ENCODE measurements at places on chromosomes 2 and 18.
A peak's percentile ranks its signal among the peaks of the same experiment; 100 is the strongest.

- no peak for DNase-seq
Observed at GRCh38 chr2:48693066-48693465, 62.5 kb downstream of the LHCGR start.

GRCh38 chr2:36539631-36540030 lies 58.3 kb downstream of the FEZ2 start:
- no peak for DNase-seq

- DNase-seq, result no peak
Observed at GRCh38 chr2:232365621-232366321, 12.8 kb upstream of the ALPP start.

DNA sequence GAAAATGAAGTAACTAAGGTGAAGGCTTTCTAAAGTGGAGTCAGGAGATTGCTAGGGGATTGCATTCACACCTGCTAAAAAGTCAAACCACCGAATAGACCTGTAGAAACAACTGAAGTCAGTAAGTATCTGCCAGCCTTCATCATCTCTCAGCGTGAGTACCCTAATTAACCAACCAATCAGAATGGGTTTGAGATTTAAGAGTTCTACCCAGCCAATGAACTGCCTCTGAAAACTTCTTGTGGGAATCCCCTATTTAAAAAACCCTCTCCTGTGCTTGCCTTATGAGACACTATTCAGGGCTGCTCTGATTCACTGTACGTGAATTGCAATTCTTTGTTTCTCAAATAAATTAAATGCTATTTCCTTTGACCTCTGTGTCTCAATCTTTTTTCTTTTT lies 3.4 kb upstream of the FAM161A start:
- DNase-seq, result no peak

GRCh38 chr2:232325324-232326273 lies 53.0 kb upstream of the ALPP start:
- no peak for DNase-seq

DNA sequence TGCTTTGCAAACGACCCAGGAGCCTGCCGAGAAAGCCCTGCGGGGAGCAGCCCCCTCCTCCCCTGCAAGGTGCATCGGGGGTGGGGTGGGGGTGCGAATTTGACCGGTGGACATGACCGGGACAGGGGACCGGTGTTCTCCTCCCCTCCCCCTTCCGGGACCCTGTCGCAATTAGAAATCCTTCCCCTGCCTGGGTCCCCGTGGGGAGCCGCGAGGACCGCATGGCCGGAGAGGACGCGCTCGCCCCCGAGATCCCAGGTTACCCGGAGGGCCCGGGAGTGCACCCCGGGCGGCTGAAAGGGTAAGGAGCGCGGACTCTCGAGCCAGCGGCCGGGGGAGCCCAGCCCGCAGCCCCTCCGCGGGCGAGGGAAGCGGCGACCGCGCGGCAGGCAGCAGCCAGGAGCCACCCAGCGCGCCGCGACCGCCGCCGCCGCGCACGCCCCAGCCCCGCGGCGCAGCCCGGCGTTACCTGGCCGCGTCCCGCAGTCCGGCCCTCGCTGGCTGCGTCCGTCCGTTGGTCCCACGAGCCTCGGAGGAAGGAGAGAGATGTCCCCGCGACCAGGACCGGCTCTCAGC lies 482 bp downstream of the DLGAP1 start:
- no peak for DNase-seq

GRCh38 chr2:119408221-119408619 lies 23.4 kb upstream of the TMEM37 start:
- no peak for DNase-seq

DNA sequence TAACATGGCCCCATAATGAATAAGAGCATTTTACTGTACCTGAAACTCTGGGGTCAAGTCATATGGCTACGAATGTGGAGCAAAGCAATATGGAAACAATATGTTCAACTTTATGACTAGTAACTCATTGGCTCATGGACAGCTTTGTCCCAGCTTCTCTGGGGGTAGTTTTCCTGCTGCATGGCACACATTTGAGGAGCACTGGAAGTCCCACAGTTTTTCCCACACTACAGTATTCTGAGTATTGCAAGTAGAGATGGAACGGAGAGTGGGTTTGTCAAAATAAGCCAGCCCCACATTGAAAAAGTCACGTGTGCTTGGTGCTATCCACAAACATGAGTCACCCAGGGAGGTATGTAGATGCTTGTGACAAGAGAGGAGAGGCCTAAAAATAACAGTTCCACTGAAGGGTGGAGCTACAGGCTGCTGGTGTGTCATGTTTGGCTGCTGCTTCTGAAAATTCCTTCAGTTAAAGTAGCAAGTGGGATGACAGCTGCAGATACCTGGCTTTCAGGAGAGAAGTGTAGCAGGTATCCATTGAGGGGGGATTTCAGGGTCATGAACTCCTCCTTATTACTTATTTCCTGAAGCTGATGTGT lies 48.2 kb upstream of the CTAGE1 start:
- DNase-seq, result no peak

- no peak for DNase-seq
Observed at GRCh38 chr18:9720327-9720726, 12.2 kb downstream of the RAB31 start.

DNA sequence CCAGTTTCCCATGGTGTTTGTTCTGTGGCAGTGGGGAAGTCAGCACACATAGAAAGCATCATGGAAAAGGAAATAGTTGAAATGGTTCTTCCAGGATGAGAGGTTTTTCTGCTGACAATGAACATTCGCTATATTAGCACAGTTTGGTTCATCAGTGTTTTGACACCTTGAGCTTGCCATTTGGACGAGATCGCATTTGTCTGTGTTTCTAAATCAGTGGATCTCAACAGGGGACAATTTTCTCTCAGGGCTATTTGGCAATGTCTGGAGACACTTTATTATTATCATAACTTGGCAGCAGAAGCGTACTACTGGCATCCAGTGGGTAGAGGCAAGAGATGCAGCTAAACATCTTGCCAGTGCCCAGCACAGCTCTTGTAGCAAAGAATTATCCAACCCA lies 74.6 kb downstream of the CD8B2 start:
- DNase-seq, result no peak

DNA sequence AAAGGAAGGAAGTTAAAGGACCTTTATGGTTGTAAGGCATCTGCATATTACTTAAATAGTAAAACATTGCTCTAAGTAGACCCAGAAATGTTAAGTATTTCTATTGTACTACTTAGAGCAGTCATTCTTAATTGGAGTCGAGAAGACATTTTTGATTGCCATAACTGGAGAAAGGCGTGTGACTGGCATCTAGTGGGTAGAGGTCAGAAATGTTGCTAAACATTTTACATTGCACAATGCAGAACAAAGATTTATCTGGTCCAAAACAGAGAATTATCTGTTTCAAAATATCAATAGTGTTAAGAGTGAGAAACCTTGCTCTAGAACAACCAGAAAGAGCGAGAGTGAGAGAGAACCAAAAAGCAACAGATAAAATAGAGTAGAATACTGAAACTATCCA lies 23.3 kb upstream of the ROCK1 start:
- no peak for DNase-seq

- no peak for DNase-seq
Observed at GRCh38 chr2:157691131-157691530, 62.5 kb upstream of the ACVR1C start.

- DNase-seq, result peak; percentile 25
Observed at GRCh38 chr2:173048897-173049661, 26.6 kb upstream of the MAP3K20 start.

DNA sequence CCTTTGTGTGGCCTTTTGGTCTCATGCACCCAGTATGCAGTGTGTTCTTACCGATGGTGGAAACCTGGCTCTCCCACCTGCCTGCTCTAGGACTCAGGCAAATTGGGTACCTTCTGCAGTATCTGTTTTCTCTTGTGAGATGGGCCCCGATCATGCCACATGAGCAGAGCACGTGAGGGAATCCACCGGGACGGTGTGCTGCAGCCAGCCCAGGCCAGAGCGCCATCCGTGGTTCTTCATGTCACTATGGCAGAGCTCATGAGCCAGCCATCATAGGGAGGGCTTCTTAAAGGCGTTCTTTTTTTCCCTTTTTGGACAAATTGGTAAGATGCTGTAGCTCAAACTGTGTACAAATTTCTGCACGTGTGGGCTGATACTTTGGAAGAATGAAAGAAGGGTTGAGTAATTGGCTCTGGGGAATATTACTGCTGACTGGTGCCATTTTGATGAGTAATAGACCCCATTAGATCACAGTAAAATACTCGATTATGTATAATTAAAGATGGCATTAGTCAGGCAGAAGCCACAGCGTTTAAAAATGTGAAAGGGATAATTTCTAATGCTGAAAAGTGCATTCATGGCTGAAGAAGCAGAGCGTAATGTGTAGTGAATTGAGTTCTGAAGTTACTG lies 19.2 kb downstream of the SH3RF3 start:
- DNase-seq, result no peak

GRCh38 chr2:168593713-168594112 lies 137.6 kb downstream of the CERS6 start:
- DNase-seq, result no peak

Data from stimulated activated CD4-positive, alpha-beta T cell treated with anti-CD3 and anti-CD28 coated beads, Interleukin-12 subunit alpha, Interleukin-12 subunit beta, amount 100 ng/mL, for 48 hours (primary cell).